ENCODE measurements at places on chromosomes 13 and 19.

- peak; percentile 60 for DNase-seq
These were observed 216.8 kb upstream of the MAB21L1 start for GRCh38 chr13:35693134-35693784.

DNA sequence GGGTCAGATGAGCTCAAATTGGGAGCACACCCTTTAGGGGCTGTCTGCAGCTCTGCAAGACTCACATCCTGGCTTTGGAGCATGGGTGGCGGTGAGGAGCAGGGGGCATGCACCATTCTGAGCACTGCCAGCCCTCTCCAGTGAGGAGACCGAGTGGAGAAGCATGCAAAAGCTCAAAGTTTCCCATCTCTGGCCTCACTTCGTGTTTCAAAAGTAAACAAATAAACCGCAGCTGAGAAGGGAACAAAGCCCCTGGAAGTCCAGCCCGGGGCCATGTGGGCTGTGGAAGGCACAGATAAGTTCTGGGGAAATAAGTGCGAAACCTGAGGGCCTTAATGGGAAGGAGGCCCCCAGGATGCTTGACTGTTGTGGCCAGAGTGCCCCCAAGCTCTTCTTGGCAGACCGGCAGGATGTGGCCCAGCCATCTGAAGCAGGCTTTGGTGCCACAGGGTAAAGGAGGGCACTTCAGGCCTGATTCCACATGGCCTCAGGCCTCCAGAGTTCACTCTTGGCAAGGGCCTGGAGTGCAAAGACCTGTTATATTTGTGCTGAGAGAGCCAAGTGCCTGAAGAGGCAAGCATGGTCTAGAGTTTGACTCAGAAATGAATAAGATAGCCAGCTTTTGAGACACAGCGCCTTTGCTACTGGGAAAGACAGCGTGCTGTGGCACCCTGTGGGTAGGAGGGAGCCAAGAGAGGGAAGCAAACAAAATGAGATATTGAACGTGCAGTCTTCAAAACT is 1.2 kb downstream of the MEDAG start:
- DNase-seq: no peak

- DNase-seq: no peak
These were observed 448.4 kb downstream of the COG6 start for GRCh38 chr13:40103864-40104263.

GRCh38 chr13:22961835-22962537 is 218.8 kb upstream of the SGCG start:
- no peak for DNase-seq

DNA sequence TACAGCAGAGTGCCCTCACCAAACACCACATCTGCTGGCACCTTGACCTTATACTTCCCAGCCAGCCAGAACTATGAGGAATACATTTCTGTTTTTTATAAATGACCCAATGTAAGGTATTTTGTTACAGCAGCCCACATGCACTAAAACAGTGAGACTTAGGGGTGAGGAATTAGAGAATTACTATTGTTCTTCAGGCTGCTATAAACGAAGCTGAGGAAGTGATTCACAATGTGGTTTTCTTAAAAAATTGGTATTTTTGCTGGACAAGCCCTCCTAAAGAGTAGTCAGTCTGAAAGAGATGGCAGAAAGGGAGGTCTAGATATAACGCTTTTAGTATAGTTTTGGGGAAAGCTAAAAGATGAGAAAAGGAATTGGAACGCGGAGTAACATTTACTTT is 101.0 kb downstream of the SLITRK6 start:
- DNase-seq: no peak

- DNase-seq: no peak
These were observed 182.3 kb upstream of the KLF12 start for GRCh38 chr13:74316547-74316946.

GRCh38 chr19:6593651-6594416 is 2.9 kb upstream of the CD70 start:
- peak; percentile 61 for DNase-seq

- DNase-seq: no peak
These were observed 62.3 kb upstream of the STARD13 start for GRCh38 chr13:33347861-33348260.

GRCh38 chr19:14871619-14872230 is 14.2 kb downstream of the OR7A17 start:
- DNase-seq: no peak

GRCh38 chr13:112034231-112034630 is 32.7 kb upstream of the SOX1 start:
- no peak for DNase-seq
